Osteocyte (in vitro differentiated cells): ENCODE measurements at places on chromosomes 4 and X. TPM values are rescaled to one million over a fixed set of nuclear protein-coding genes. Genes with fewer than 3 reads are reported as not detected.

RPS6KA6 gene
- 2.2 and 2.3 TPM in 2 replicates for total RNA-seq

GRCh38 chr4:123259676-123260646 lies 136.6 kb upstream of the SPRY1 start:
- no peak for DNase-seq

DNA sequence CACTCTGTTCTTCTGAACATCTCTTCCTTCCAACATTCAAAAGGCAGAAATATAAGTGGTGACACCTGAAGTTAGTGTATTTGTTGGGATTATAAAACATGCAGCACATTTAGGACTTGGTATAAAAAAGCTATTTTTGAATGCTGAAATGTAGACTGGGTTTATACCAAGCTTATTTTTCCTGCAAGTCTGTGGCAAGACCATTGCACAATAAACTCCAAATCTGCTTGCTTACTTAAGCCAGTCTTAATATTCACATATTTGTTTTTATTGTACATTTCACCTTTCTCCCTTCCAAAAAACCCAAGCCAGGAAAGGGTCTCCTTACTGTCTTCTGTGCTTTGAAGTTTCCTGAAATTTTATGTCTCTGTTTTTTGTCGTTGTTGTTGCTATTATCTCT lies 63.7 kb downstream of the FHIP1A start:
- no peak for DNase-seq

- DNase-seq = no peak
These were observed at the start of gene GLOD5 for GRCh38 chrX:48761674-48762471. TSS of gene GLOD5 (plus strand) at chrX:48761747. CDS start at chrX:48761791, 44 bp downstream.

GRCh38 chrX:117002981-117003380 lies 540.2 kb upstream of the CT83 start:
- no peak for DNase-seq

MAGEB1 gene
- not detected in 2 replicates for total RNA-seq

GRCh38 chr4:34880246-34880645 lies 1364.1 kb downstream of the ARAP2 start:
- DNase-seq = no peak

TSC22D3 gene
- 187 and 212 TPM in 2 replicates for total RNA-seq

GRCh38 chrX:66994729-66995128 lies 355.9 kb upstream of the EDA2R start:
- DNase-seq = no peak

DNA sequence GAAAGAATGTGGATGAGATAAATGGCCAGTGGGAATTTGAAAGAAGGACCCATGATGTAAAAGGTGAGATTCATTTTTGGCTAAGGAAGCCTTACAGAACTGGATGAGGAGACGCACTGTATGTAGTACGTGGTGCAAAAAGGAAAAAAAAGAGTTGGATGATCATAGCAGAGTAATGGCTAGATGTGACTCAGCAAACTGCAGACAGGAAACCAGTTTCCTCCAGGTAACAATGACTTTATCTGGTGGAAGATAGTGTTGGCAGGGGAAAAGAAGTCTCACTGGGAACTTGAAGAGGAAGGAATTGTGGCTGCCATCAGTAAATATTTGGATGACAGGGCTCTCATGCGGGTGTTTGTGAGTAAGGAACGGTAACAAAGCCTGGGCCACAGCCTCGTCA lies 243.2 kb downstream of the CPE start:
- no peak for DNase-seq

DNA sequence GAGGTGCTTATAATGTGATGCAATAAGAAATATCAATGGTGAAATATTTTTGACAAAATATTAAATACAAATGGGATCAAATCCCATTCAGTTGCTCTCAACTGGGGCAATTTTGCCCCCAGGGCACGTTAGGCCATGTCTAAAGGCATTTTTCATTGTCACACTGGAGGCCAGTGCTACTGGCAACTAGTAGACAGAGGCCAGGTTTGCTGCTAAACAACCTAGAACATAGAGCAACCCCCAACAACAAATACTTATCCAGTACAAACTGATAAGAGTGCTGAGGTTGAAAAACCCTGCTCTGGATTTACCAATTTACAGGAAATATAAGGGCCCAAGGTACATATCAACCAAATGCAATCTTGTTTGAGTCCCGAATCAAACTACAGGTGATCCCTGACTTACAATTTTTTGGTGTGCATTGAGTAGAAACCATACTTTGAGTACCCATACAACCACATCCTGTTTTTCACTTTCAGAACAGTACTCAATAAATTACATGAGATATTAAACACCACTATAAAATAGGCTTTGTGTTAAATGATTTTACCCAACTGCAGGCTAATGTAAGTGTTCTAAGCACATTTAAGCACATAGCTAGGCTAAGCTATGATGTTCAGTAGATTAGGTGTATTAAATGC lies 237.5 kb downstream of the HNRNPD start:
- DNase-seq = no peak

PAGE2B gene
- not detected in 2 replicates for total RNA-seq
